ENCODE measurements at places on chromosomes 5 and 9.

DNA sequence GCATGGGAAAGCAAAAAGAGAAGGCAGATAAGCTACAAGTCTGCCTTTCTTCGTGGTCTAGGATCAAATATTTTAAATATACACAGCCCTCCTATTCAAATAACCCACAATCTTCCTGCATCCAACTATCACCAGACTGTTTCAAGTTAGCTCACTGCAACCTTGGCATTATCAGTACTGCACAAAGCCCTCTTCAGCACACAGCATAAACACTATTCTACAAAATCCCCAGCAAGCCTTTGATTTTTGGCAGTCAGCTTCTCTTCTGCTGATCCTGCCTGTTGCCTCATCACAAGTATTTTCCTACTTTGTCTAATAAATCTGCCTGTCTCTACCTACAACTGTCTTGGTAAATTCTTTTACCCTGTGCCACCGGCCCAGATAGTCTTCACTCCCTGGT is 142.9 kb downstream of the COX7C start:
- no peak for DNase-seq

DNA sequence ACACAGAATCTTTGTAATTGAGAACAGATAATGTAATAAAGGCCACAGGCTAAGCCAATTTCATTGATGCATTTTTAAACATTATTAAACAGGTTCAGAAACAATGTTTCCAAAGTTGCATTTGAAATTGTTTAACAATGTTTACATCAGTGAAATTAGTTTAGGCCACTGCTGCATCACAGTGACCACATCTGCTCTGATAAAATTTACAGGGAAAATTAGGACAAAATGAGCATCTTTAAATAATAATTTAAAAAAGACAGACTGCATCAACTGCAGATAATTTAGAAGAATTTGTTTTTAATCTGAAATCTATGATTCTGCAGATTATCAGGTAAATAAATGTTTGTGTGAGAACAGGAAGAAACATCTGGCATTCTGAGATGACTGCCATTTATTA is 420.4 kb downstream of the BNC2 start:
- DNase-seq: no peak

- DNase-seq: no peak
These were observed 286.5 kb downstream of the MLLT3 start for GRCh38 chr9:20335668-20336332.

- DNase-seq: no peak
These were observed 105.3 kb upstream of the BOD1 start for GRCh38 chr5:173721601-173722232.

GRCh38 chr5:9858043-9858442 is 227.9 kb upstream of the TAS2R1 start:
- no peak for DNase-seq

- DNase-seq: no peak
These were observed 33.1 kb upstream of the SETD9 start for GRCh38 chr5:56876327-56876726.

DNA sequence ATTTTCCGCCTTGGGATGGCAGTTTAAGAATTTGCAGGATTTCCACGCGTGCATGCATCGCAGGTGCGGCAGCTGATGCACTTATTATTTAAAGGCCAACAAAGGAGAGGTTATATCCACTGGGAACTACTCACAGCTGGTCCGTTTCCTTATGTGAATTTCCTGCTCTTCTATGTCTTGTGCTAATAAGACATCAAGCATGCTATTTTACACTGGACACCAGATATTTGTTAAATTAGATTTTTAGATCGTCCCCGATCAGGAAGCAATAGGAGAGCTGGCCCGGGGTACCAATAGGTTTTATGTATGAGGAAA is 476 bp upstream of the DTWD2 start:
- DNase-seq: no peak

DNA sequence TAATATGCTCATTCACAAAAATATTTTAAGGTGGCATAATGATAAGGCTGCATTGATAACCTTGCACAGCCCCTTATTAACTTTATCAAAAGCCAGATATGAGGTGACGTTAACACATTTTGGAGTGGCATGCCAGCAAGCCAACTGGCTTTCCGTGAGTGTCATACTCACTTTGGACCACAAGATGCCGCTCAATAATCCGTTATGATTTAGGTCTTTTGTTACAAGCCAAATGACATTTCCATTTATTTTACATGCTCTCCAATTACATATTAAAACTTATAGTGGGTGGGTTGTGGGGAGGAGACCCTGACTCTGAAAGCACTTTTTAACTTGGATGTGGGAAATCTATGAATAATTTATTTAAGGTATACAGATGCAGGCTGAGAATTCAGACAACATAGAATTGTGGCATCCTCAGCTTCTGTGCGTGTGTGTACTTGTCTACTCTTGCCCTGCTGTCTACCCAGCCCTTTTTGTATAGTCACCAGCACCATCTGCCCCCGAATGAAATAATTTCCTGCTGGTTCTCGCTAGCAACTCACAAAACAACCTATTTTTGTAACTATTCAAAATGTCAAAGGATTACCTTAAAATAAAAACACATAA is 305.1 kb downstream of the PSAT1 start:
- DNase-seq: no peak

- peak; percentile 23 for DNase-seq
These were observed 79.2 kb upstream of the HSPA9 start for GRCh38 chr5:138654281-138654867.

- no peak for DNase-seq
These were observed 44.5 kb upstream of the CTSL start for GRCh38 chr9:87681271-87682061.

GRCh38 chr5:89421035-89421434 is 538.1 kb upstream of the MEF2C start:
- DNase-seq: no peak

DNA sequence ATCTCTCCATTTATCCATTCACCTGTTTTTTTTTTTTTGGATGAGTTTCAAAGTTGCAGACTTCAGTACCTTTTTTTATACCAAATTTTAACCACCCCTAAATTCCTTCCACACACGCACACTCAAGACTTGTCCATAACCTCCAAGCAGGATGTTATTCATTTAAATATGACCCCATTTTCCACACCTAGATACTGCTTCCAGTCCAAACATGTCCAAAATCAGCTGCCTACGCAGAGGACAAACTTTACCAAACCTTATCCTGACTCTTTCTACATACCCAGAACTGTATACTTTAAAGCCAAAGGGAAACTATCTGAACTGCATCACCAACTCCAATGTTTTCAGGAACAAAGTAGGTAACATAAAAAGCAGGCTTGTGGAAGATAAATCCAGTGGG is 36.0 kb upstream of the FYB1 start:
- no peak for DNase-seq

DNA sequence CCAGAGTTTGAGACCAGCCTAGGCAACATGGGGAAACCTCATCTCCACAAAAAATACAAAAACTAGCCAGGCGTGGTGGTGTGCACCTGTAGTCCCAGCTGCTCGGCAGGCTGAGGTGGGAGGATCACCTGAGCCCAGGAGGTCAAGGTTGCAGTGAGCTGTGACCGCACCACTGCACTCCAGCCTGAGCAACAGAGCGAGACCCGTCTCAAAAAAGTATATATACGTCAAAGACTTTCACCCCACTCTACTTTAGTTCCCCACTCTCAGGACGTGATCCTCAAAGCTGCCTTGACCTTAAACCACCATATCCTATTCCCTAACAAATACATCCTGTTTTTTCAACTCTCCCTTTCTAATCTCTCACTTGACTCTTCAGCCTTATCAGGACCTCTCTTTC is 41.0 kb downstream of the PCDHGC5 start:
- no peak for DNase-seq

GRCh38 chr5:31218978-31219377 is 25.5 kb downstream of the CDH6 start:
- DNase-seq: no peak

GRCh38 chr5:148585988-148586387 is 68.3 kb downstream of the HTR4 start:
- DNase-seq: no peak

DNA sequence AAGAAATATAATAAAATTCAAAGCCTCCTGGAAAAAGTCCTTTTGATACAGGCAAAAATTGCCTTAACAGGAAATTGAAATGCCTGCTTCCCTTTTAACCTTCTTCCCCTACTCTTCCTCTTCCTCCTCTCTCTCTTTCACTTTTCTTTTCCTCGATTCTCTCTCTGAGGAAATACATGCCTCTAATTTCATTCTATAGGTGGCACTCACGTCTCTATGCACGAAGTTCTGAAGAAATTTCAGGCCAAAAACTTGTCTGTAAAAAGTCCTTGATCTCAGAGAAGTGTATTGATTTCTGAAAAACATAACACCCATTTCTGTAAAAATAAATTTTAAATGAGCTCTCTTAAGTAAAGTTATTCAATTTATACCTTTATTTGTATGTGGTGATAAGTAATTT is 371.7 kb upstream of the IRX4 start:
- no peak for DNase-seq

DNA sequence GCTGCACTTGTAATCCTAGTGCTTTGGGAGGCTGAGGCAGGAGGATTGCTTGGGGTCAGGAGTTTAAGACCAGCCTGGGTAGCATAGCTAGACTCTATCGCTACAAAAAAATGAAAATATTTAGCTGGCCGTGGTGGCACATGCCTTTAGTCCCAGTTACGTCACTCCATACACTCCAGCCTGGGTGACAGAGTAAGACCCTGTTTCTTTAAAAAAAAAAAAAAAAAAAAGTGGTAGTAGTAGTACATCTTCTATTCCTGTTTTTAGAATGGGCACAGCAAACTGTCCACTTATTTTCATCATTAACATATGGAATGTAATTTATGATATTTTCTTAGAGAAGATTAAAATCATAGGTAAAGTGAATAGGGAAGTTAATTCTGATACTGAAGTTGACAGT is 48.2 kb downstream of the TRIO start:
- no peak for DNase-seq

GRCh38 chr9:134569626-134570025 is 72.0 kb upstream of the COL5A1 start:
- no peak for DNase-seq

- DNase-seq: no peak
These were observed 263.1 kb upstream of the RGMB start for GRCh38 chr5:98510143-98510985.

- DNase-seq: no peak
These were observed 27.5 kb upstream of the GABBR2 start for GRCh38 chr9:98736226-98736625.

- DNase-seq: no peak
These were observed 7.7 kb downstream of the CXXC5 start for GRCh38 chr5:139655727-139656271.

GRCh38 chr9:103913899-103914298 is 180.2 kb upstream of the SMC2 start:
- no peak for DNase-seq

DNA sequence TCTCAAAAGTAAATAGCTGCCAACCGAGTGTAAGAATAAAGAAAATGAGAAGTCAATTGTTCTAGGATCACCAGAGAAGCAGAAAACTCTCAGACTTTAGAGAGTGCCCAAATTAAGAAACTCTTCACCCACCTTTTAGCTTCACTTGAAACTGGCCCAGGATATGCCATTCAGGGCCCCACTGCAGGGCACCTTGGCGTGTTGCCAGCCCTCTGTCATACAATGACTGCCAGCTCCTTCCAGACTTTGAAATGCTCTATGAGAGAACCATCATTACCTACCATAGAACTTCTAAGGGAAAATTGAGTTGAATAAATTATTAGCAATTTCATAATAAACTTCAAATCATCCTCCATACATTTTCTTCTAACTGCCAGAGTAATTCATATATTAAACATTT is 240.5 kb downstream of the CETN3 start:
- no peak for DNase-seq

DNA sequence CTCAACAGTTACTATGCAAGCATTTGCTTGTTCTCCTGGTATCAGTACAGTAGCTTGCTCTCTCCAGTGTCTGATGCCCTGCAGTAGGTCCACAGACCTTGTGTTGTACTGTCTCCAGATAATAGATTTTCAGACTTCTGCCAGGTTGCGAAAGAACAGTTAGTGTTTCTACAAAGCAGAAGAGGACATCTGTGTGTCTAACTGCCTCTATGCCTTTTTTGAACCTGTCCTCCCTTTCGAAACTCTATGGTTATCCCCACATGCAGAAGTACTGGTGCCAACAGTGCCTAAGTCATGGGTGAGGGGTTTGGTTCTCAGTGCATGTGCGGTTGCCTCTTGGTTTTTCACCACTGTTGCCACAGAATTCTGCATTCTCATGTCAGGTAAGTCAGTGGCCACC is 45.9 kb downstream of the KCNN2 start:
- no peak for DNase-seq

- no peak for DNase-seq
These were observed 82.6 kb downstream of the SH3PXD2B start for GRCh38 chr5:172371684-172372083.

- DNase-seq: no peak
These were observed 175.5 kb downstream of the ANXA1 start for GRCh38 chr9:73327149-73327548.

- DNase-seq: no peak
These were observed 806.0 kb upstream of the ZNF608 start for GRCh38 chr5:125552486-125552885.

DNA sequence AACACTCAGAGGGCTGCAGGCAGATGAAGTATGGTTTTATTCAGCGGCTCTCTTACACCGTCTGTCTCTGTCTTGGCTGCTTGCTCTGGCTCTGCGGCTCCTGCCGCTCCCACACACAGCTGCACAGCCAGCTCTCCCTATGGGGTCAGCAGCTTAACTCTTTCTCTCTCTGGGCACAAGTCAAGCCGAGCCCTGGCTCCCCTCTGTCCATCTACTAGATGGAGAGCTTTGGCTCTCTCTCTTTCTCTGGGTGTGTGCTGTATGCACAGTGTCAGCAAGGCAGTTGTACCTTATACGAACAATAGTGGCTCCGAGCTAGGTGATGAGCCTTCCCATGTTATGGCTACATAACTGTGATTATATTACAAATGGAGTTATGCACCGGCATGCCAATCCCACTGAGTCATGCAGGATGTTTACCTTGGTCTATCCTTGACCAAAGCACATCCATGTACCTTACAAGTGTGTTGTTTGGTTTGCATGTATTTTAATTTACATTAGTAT is 19.3 kb upstream of the PPP2CA start:
- no peak for DNase-seq

GRCh38 chr9:13728131-13728530 is 448.6 kb upstream of the MPDZ start:
- DNase-seq: no peak
